ENCODE measurements at places on chromosomes 12 and 14.
A peak's percentile ranks its signal among the peaks of the same experiment; 100 is the strongest.

DNA sequence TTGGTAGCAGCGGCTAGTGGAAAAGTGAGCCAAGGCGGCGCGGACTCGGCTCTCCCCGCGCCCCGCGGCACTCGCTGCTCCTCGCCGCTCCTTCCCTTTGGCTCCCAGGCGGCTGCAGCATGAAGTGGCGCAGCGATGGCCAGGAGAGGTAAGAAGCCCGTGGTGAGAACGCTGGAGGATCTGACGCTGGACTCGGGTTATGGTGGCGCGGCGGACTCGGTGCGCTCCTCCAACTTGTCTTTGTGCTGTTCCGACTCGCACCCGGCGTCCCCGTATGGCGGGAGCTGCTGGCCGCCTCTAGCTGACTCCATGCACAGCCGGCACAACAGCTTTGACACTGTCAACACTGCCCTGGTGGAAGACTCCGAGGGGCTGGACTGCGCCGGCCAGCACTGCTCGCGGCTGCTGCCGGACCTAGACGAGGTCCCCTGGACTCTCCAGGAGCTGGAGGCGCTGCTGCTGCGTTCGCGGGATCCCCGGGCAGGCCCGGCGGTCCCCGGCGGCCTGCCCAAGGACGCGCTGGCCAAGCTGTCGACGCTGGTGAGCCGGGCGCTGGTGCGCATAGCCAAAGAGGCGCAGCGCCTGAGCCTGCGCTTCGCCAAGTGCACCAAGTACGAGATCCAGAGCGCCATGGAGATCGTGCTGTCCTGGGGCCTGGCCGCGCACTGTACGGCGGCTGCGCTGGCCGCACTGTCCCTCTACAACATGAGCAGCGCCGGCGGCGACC lies 225.6 kb upstream of the CRY1 start:
- DNase-seq: peak; percentile 9

- DNase-seq: no peak
Measured at GRCh38 chr14:32129124-32129523, 52.0 kb downstream of the ARHGAP5 start.

DNA sequence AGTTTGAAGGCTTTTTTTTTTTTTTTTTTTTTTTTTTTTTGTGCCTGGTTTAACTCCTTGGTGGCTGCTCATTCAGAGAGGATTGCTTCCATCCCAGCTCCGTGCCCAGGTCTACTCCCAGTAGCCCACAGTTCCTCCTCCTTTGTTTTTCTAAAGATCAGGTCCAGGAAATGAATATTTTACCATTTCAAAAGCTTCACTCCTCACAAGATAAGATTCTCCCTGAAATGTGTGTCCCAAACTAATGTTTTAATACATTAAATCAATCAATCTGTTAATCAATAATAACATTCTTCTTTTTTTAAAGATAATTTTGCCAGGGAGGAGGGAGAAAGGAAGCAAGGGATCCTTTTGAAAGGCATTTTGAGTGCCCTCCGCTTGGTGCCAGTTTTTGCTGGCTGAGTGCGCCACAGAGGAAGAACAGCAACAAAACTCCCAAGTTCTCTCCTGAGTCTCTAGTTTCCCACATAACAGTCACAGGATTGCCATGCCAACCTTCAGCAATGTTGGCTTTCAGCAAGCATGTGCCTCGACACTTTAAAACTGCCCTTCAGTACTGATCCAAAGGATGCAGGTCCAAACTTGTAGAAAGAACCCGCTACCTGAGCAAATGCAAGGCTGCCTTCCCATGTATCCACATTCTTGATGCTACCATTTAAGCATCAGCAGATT lies 99.2 kb downstream of the RMST start:
- DNase-seq: no peak

GRCh38 chr12:6788972-6789924 lies at the start of gene CD4:
Gene CD4, plus strand, starts transcription at chr12:6789528. Its CDS starts 10,611 bp downstream, at chr12:6800139.
- DNase-seq: peak; percentile 75

GRCh38 chr14:74628418-74628817 lies 16.4 kb upstream of the LTBP2 start:
- DNase-seq: no peak

- DNase-seq: no peak
Measured at GRCh38 chr14:77125281-77125801, 16.2 kb downstream of the ZDHHC22 start.

- DNase-seq: no peak
Measured at GRCh38 chr12:46071335-46071734, 81.0 kb upstream of the SCAF11 start.

DNA sequence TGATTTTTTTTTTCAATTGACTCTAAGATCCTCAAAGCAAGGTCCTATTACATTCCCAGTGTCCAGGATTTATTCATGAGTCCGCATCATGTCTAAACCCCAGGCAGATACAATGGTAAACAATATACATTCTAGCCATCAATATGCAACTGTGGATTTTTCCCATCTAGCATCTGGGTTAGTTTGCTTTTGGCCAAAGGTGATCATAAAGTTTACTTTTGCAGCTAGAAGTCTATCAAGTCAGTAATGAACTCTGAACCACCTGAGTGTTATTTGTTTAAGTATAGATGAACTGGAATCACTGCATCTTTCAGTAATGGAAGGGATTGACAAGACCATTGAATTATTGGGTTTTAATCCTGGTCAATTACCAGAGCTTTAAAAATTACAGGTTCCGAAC lies 80.8 kb downstream of the STON2 start:
- no peak for DNase-seq

DNA sequence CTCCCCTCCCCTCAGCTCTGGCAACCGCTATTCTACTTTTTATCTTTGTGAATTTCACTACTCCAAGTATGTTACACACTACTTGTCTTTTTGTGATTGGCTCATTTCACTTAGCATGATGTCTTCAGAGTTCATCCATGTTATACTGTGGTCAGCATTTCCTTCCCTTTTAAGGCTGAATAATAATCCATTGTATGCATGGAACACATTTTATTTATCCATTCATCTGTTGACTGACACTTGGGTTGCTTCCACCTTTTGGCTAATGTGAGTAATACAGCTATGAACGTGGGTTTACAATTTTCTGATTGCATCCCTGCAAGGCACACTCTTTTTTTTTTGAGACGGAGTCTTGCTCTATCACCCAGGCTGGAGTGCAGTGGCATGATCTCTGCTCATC lies 53.0 kb upstream of the FUT8 start:
- no peak for DNase-seq

- no peak for DNase-seq
Measured at GRCh38 chr12:120960657-120961056, 17.7 kb upstream of the HNF1A start.

DNA sequence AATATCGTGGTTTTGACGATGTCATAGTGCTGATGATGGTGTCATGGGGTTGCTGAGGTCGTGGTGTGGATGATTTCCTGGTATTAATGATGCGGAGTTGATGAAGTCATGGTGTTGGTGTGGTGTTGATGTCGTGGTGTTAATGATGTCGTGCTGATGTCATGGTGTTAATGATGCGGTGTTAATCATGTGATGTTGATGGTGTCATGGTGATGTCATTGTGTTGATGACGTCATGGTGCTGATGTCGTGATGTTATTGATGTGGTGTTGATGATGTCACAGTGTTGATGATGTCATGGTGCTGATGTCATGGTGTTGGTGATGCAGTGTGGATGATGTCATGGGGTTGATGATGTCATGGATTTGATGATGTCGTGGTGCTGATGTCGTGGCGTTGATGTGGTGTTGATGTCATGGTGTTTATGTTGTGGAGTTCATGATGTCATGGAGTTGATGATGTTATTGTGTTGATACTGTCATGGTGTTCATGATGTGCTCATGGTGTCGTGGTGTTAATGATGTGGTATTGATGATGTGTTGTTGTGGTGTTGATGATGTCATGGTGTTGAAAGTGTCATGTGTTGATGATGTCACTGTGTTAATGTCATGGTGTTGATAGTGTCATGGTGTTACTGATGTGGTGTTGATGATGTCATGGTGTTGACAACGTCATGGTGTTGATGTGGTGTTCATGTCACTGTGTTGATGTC lies 48.5 kb upstream of the RIMBP2 start:
- DNase-seq: no peak

GRCh38 chr14:99413172-99413571 lies 67.5 kb downstream of the SETD3 start:
- DNase-seq: no peak

- DNase-seq: peak; percentile 65
Measured at GRCh38 chr12:69900720-69901131, 75.7 kb downstream of the MYRFL start.

DNA sequence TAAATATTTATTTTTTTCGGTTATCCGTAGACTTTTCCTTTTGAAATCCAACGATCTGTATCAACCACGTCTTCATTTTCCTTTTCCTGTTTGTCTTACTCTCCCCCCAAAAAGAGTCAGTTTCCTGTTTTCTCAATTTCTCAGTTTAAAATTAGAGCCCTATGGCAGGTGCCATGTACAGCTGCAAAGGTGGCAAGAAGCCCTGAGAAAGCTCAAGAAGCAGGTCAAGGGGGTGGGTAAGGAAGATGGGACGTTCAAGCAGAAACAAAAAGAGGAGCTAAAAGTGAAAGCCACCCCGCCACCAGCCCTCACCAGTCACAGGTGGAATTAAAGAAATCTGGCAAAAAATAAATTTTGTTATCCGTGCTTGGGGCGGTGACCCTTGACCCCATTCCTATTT lies 26.7 kb downstream of the SLC35E3 start:
- DNase-seq: no peak

- DNase-seq: no peak
Measured at GRCh38 chr12:1207276-1207675, 216.3 kb downstream of the ERC1 start.

All from CD4-positive, alpha-beta T cell treated with Interleukin-10 for 1 hour (primary cell).